ENCODE measurements at places on chromosomes 5 and 9. TPM values are rescaled to one million over a fixed set of nuclear protein-coding genes. Genes with fewer than 3 reads are reported as not detected.

DNA sequence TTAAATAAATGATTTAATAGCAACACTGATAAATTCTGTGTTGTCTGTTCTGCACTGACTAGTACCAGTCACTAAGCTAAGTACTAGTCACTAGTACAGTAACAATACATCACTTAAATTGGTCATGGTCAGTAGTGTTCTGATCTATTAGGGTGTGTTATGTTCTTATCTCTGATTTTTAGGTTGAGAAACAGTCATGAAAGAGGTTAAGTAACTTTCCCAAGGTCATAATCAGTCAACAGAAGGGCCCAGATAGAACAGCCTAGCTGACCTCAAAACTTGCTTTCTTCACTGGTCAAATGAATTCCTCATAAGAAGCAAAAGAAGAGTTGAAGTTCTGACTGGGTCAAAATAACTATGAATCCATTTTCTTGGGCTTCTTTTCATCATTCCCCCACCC, 1492.7 kb downstream of the MAT2B start:
- no peak for DNase-seq
- H3K36me3 ChIP-seq: no peaks in the 10 kb centered on the region
- no peaks in the 10 kb centered on the region for H3K27me3 ChIP-seq
- H3K4me1 ChIP-seq: no peaks in the 10 kb centered on the region

GRCh38 chr9:7967851-7968250, 168.3 kb upstream of the DMAC1 start:
- H3K36me3 ChIP-seq: no peaks in the 10 kb centered on the region
- DNase-seq: no peak
- H3K27ac ChIP-seq: no peak overlapping the region
- H3K27me3 ChIP-seq: no peaks in the 10 kb centered on the region
- H3K4me3 ChIP-seq: no peak overlapping the region

WDR38 gene
- total RNA-seq: not detected

GRCh38 chr9:70100362-70100761, 56.7 kb downstream of the MAMDC2 start:
- no peak for DNase-seq
- H3K4me1 ChIP-seq: no peaks in the 10 kb centered on the region
- peaks cover 4% of the 10 kb centered on the region for H3K27me3 ChIP-seq
- no peak overlapping the region for H3K27ac ChIP-seq
- H3K36me3 ChIP-seq: no peaks in the 10 kb centered on the region

DNA sequence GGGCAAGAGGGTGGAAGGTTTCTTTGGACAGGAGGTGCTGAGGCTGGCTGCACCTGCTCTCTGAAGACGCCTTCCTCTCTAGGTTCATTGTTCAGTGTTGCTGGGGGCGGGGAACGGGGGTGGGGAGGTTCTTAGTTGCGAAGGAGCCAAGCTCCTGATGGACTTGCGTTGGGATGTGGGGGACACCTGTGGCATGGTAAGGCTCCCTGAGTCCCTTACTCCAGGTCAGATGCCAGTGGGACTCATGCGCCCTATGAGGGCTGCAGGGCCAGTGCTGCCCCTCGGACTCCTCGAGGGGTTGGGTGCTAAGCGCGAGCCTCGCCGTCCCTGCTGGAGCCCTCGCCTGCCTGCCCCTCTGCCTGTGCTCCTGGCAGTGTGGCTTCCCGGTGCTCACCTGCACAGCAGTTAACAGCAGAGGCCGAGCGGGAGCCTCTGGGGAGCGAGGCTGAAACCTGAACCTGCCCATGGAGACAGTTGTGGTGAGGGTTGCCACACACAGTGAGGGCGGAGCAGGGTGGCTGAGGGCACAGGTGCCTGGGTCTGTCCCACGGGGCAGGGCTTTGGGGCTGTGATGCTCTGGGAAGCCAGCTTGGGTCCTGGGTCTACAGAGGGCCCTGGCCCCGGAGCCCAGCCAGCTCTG, 5.5 kb downstream of the RNU6ATAC start:
- no peak overlapping the region for H3K27ac ChIP-seq
- H3K4me3 ChIP-seq: no peak overlapping the region
- no peaks in the 10 kb centered on the region for H3K27me3 ChIP-seq
- H3K36me3 ChIP-seq: peaks cover 26% of the 10 kb centered on the region
- peaks cover 10% of the 10 kb centered on the region for H3K4me1 ChIP-seq

NUTM2F gene
- total RNA-seq: not detected

DNA sequence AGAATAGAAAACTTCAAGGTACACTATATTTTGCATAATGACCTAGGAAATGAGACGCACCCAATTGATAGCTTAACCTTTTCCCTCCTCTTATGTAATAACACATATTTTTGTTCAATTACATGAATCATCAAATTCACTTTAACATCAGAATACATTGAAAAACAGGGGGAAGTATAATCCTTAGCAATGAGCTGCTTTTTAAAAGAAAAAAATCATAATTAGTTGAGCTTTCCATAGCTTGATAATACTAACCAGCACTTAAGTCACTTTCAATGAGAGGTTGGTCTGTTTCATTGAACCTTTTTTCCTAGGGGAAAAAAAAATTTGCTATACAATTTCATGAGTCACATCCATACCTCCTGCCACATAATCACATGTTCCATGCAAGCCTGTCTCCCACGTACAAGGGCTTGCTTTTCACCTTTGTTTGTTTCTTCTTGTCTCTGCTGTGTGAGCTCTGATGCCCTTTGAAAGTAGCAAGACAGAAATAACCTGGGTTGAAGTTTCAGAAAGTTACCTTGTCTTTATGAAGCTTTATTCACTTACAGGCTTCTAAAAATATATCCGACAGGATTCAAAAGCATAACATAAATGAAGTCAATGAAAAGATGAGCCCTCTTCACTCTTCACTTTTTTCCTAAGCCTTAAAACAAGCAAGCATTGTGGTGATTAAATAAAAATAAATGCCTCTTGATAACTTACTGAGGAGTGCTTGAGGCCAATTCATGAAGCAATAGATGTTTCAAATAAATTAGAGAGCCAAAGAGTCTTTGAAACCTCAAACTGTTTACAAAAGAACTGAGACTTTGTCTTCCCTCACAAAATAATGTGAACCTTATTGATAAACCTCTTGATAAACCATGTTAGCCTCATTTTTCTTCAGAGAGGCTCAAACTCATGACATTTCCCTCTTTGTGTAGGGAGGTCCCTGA, 108.5 kb downstream of the FEM1C start:
- no peak overlapping the region for H3K4me3 ChIP-seq
- DNase-seq: no peak
- H3K27ac ChIP-seq: no peak overlapping the region
- no peaks in the 10 kb centered on the region for H3K36me3 ChIP-seq
